ENCODE measurements at places on chromosomes 6 and 20. TPM values are rescaled to one million over a fixed set of nuclear protein-coding genes. Genes with fewer than 3 reads are reported as not detected.

DNA sequence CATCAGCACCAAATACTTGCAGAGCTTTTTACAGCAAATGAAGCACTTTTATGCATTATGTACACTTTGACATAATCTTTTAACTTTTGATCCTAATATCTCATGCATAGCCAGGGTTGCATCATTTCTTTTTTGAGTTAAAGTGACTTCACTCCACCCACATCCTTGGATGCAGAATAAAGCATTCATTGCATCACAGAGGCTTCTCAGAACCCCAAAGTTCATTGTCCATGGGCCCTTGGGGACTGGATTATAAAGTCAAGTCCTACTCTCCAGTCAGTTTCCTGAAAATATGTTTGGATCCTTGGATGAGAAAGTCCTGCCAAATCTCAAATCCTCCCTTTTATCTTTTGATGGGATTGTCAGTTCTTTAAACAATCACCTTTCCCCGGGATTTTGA lies 10.6 kb upstream of the EFHC1 start:
- no peak for DNase-seq

- no peak for DNase-seq
These were observed 207.9 kb upstream of the MARCKS start for GRCh38 chr6:113649276-113649675.

- DNase-seq = no peak
These were observed 39.7 kb downstream of the TRAM2 start for GRCh38 chr6:52537001-52537753.

GRCh38 chr6:145547594-145548335 lies 187.6 kb downstream of the EPM2A start:
- DNase-seq = no peak

GRCh38 chr6:114432400-114432799 lies 89.6 kb upstream of the HS3ST5 start:
- no peak for DNase-seq

GRCh38 chr6:110939429-110940200 lies 18.9 kb upstream of the GTF3C6 start:
- DNase-seq = no peak

- DNase-seq = no peak
These were observed 54.0 kb upstream of the REV3L start for GRCh38 chr6:111536910-111537527.

DNA sequence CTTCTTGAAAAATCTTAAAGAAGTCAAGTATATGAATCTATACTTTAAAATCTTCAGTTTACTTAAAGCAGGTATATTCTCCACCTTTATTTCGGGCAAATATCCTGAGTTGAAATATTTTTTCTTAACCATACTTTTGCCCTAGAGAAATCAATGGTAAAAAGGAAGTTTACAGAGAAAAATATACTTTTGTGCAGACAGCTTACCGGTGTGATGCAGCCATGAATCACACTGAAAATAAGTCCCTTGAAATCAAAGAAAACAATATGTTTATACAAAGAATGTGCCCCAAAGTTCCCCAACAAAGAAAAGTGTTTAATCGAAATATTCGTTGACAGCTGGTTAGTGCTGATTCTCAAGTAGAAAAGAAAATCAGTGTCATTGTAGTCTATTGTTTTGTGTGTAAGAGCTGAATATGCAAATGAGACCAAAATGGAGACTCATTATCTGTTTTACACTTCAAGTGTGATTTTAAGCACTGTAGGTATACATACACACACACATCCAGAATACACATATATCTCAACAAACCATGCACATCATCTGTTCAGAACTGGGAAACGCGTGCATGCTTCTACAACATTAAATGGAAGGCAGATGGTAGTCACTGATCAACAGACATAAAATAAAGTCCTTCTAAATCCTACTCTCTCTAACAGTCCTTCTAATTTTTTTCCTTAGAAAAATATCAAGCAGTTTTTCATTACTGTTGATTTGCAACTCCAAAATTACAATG lies 73.3 kb downstream of the BTBD9 start:
- DNase-seq = no peak

DNA sequence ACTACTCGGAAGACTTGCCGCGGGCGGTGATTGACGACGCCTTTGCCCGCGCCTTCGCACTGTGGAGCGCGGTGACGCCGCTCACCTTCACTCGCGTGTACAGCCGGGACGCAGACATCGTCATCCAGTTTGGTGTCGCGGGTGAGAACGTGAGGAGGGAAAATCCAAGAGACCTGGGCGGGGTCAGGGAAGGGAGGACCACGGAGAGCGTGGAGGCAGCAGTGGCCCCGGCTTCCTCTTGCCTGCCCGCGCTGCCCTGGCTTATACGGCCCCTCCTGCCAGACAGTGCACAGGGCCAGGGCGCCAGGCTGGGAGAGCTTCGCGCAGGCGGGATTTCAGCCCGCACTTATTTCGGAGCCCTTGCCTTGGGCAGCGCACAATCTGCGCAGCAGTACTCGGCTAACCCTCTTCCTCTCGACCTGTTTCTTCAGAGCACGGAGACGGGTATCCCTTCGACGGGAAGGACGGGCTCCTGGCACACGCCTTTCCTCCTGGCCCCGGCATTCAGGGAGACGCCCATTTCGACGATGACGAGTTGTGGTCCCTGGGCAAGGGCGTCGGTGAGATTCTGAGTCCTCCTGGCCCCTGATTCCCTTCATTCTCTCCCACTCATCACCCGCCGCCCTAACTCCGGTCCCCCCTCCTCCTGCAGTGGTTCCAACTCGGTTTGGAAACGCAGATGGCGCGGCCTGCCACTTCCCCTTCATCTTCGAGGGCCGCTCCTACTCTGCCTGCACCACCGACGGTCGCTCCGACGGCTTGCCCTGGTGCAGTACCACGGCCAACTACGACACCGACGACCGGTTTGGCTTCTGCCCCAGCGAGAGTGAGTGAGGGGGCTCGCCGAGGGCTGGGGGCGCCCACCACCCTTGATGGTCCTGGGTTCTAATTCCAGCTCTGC lies 2.0 kb downstream of the MMP9 start:
- no peak for DNase-seq

GRCh38 chr20:9884061-9884460 lies 45.2 kb upstream of the PAK5 start:
- no peak for DNase-seq

DNA sequence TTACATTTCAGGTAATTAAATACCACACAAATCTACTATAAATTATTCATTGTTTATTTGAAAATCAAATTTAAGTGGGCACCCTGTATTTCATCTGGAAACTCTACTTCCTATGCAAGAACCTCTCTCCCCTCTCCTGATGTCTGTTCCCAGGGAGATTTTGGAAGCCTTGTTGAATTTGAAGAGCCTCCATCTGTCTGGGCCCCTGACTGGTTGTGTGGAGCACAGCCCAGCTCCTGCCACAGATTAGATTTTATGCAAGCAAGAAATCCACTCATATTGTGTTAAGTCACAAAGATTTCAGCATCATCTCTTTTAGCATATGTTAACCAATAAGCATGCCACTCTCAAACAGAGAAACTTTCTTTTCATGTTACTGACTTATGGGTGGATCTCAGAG lies 451.2 kb downstream of the TFAP2B start:
- DNase-seq = no peak

- no peak for DNase-seq
These were observed 960 bp downstream of the TNFRSF6B start for GRCh38 chr20:63697357-63697867.

GRCh38 chr6:551405-551804 lies 105.5 kb downstream of the HUS1B start:
- DNase-seq = peak; percentile 12

DNA sequence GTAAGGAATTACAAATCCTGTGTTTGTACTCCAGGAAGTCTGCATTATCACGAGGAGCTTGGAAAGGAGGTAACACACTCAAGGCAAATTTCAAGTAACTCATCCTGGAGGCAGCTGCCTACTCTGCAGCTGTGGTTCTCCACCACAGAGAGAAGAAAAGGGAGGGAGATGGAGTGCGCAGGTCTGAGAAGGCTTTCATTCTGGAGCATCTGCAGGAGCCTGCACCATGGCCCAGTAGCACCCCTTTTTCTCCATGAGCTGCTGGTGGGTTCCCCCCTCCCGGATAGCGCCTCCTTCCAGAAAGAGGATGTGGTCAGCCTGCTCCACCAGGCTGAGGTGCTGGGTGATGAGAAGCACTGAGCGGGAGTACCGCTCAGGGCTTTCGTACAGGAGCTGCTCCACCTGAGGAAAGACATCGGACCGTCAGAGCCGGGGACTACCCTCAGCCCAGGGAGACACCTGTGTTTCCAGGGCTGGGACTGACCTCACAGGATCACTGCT lies 1.6 kb upstream of the PSMB8 start:
- no peak for DNase-seq

DNA sequence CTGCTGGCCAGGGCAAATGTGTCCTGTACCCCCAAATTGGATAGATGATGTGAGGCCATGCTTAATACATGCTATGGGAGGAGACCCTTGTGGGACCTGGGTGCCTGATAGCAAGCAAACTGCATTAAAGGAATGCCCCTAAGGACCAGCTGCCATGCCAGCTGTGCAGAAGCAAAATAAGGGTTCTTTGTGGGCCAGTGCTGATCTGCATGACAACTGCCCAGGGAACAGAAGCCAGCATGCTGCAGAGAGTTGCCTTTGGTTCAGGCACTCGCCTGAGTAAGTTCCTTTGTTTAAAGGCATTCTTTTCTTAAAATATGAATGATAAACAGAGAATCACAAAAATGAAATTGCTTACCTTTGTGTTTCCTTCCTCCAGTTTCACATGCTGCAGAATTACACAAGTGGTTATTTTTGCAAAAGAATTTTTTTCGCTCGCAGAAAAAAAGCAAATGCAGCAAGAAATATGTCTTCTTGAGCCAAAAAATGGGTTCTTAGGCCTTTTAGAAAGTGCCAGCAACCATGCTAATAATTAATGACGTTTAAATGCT lies 6.9 kb upstream of the SYNDIG1 start:
- DNase-seq = no peak

GRCh38 chr20:63153254-63154221 lies 62.4 kb downstream of the YTHDF1 start:
- DNase-seq = no peak

GRCh38 chr6:110404607-110405006 lies 10.8 kb downstream of the DDO start:
- DNase-seq = no peak

DNA sequence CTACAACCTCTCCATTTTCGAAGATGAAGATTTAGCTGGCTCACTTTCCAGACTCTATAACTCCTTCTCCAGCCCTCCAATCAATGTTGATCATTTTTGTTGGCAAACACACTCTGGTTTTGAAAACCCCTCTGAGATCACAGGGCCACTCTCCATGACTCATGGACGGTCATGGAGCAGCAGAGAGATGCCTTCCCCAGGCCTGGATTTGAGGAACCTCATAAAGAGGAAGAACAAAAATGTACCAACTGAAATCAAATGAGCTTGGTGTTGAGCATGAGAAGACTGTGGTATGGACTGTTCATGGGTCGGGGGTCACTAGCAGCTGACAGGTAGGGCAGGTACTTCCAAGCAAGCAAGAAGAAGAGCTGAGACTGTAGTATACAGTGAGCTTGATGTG lies 112.8 kb upstream of the INSM1 start:
- no peak for DNase-seq

- no peak for DNase-seq
These were observed 13.1 kb downstream of the RAB23 start for GRCh38 chr6:57209030-57209429.

GRCh38 chr6:169189686-169190085 lies 64.0 kb downstream of the THBS2 start:
- no peak for DNase-seq

DNA sequence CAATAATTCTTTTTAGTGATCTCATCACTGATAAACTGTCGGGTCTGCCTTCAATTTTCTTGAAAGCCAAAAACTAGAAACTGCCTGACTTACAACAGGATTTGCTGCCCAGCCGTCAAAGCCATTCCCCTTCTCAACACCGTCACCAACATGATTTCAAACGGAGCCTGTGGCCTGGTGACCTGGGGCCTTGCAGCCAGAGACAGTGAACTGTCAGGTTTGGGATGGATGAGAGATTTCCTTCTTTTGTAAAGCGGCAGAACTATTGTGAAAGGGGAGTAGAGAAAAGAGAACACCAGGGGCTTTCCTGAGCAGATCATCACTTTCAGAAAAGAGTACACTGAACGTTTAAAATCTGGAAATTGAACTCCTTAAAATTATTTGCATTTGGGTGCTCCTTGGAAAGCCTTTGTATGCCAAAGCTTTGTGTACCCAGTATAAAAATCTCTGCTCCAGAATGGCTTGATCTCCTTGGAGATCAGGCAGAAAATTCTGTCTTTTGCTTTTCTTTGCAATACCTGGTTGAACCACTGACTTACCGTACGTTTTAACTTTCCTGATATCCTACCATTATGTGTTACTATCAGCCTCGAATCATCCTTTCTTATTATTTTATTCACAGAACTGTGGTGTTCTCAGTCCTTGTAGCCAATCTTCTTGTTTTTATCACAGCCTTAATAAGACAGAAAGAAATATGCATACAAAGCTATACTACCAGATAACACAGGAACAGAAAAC lies 125.2 kb downstream of the PACRG start:
- no peak for DNase-seq

SLC22A2 gene
- total RNA-seq = not detected

TAAR9 gene
- not detected for total RNA-seq

CBLN4 gene
- total RNA-seq = not detected

PHACTR3 gene
- not detected for total RNA-seq

EYS gene
- total RNA-seq = not detected

LAMA4 gene
- total RNA-seq = not detected

ABCC10 gene
- 11.2 TPM for total RNA-seq

GTSF1L gene
- total RNA-seq = not detected

TNFRSF21 gene
- total RNA-seq = 46.3 TPM

ZNF831 gene
- not detected for total RNA-seq

SAMD3 gene
- not detected for total RNA-seq

FRS3 gene
- total RNA-seq = 1.5 TPM

PTCHD4 gene
- 35.7 TPM for total RNA-seq

PSMB9 gene
- 16.0 TPM for total RNA-seq

F13A1 gene
- total RNA-seq = not detected

SOBP gene
- 6.9 TPM for total RNA-seq

SPTLC3 gene
- total RNA-seq = 95.6 TPM
